ENCODE measurements at places on chromosomes 12 and 14.

DNA sequence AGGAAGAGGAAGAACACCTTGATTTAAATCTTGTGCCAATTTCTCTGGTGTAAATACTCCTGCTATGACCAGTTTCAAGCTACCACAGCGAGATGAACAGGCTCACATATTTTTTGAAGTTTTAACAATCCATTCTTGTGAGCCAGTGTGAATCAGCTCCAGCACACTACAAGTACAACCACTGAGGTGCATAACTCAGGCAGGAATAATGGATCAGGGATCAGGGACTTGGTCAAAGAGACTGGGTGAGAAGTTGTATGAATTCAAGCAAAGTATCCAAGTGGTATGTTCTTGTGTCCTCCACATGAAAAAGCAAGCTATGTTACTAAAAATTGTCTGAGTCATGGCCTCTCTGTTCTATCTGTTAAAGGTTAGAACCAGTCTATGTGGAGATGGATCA lies 35.2 kb upstream of the KITLG start:
- DNase-seq, result no peak

- no peak for DNase-seq
Measured at GRCh38 chr14:35212471-35213142, 79.6 kb upstream of the PSMA6 start.

GRCh38 chr14:101839236-101839635 lies 77.7 kb downstream of the PPP2R5C start:
- no peak for DNase-seq

GRCh38 chr12:15788233-15789219 lies 662 bp downstream of the EPS8 start:
- DNase-seq, result peak; percentile 1

DNA sequence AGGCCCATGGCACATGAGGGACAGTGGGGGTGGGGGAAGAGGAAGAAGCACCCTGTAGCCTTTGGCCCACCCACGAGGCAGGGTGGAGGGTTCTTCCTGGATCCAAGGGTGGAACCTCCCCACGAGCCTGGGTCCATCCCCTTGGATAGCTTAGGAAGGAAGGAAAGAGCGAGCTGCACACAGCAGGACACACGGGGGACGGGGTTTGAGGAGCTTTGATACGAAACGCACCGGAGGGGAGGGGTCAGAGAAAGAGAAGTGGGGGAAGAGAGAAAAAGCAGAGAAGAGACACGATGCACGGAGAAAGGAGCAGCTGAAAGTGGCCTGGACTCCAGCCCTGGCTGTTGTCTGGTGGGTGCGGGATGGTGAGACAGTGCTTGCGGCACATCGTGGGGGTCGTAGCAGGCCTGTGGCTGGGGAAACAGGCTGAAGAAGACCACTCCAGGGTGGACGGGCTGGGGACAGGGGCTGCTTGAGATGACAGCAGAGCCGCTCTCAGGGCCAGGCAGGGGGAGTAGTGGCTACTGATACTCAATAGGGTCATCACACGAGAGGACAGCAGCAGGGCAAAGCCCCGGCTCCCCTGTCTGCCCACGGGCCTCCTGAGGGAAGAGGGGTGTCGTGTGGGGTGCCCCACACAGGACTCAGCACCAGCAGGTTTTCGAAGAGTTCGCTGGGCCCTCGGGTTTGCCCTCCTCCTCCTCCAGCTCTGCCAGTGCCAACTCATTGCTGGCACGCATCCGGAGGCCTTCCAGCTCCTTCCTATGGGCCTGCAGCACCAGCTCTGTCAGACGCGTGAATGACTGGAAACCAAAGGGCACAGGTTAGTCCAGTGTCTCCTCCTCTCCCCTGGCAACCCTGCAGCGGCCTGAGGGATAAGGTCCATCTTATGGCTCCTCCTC lies 5.4 kb upstream of the GPX2 start:
- DNase-seq, result no peak

DNA sequence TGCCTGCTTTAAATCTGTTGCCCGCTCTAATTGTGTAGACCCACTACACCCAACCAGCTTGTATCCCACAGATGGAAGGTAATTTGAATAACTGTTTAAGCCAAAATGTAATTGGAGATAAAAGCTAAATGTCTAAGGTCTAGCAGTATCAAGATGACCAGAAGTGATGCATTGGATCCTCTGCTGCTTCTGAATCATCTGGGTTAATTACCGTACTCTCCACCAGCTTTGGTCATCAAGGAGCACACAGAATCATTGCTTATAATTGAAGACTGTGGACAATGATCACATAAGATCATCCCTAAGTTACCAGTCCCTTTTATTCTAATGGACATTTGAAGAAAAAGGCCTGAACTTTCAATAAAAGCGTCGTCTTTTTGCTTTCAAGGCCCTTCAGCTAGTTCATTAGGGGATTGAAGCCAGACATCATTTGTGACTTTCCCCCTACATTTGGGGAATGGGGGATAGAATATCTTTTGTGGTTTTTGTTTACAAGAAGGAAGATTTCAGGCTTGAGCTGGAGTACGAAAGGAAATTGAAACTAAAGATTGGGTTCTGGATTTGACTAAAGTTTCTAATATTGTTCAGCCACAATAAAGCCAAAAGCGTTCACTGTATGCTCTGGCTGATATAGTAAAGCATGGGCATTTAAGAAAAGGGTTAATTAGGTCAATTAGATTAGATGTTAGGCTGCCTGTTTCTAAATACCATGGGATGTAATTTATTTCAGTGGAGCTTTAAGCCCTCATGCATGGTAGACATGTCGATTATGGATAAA lies 123.2 kb downstream of the CHST11 start:
- DNase-seq, result no peak

DNA sequence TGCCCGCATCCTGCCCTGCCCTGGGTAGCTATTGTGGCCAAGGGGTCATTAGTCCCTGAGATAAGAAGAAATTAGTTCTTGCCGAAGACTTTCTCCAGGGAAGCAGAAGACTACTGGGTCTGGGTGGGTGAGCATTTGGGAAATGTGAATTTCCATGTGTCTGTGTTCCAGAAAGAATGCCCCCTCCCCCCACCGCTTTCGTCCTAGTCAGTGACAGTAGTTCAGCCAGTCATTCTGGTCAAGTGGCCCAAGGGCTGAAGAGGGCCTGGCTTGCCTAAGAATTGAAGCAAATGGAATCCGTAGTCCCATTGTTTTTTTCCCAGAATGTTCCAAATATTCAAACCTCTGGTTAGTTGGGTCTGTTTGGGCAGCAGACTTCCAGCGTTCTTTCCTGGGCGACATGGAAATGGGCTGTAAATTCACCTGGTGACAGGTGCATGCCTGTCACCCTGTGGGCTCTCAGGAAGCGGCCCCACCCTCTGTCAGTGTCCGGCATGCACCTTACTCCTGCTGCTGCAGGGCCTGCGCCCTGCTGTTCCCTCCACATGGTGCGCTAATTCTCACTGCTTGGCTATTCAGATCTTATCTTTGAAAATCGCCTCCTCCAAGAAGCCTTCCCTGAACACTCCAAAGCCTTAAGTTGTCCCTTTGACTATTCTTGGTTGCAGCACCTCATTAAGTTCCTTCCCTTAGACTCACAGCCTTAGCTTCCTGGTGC lies 1.4 kb upstream of the RFLNA start:
- no peak for DNase-seq

DNA sequence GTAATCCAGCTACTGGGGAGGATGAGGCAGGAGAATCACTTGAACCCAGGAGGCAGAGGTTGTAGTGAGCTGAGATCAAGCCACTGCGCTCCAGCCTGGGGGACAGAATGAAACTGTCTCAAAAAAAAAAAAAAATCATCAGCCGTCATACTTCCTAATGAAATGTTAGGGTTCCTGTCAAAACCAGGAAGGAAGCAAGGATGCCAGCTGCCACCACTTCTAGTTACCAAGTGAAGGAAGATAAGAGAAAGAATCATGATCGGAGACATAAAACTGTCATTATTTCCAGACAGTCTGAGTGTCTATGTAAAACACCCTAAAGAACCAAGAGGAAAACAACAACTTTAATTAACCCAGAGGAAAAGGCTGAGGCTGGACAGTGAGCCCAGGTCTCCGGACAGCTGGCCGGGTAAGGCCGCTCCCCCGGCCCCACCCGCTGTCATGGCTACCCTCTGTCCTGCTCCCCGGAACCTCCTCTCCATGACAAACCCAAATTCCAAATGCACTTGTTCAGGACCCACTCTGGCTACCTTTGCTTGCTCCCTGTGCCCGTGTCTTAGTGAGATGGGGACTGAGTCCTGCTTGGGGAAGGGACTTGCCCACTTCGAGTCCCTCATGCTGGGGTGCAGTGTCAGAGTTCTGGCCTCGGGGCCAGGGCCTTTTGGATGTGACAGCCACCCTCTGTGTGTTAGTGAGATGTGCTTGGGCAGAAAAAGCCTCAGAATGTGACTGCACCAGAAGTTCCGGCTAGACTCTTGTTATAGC lies 29.0 kb downstream of the SLC6A12 start:
- no peak for DNase-seq

GRCh38 chr14:24213866-24214662 lies 776 bp upstream of the CHMP4A start:
- DNase-seq, result no peak

DNA sequence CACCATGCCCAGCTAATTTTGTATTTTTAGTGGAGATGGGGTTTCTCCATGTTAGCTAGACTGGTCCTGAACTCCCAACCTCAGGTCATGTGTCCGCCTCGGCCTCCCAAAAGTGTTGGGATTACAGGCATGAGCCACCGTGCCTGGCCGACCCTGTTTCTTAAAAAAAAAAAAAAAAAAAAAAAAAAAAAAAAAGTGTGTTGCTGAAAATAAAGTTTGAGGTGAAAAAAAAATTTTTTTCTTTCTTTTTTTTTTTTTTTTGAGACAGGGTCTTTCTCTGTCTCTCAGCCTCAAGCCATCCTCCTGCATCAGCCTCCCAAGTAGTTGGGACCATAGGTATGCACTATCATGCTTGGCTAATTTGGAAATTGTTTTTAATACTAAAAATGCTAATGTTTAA lies 11.3 kb downstream of the RBM25 start:
- DNase-seq, result no peak

DNA sequence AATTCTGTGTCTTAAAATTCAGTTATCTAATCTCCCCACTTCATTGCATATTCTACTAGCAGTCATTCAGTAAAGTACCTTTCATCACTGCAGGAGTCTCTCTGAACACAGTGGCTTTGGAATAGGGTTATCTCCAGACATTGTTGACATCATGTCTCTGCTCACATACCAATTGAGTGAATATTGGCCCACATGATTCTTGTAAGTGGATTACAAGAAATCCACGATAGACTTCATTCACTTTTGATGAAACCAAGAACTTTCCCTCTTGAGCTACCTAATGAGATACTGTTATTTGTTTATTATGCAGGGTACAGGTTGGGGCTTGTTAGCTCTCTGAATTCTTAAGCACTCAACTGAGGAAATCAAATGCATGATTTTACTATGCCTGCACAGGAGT lies 284.9 kb downstream of the RAD51B start:
- DNase-seq, result no peak

GRCh38 chr14:89407856-89408255 lies 9.2 kb downstream of the FOXN3 start:
- no peak for DNase-seq

DNA sequence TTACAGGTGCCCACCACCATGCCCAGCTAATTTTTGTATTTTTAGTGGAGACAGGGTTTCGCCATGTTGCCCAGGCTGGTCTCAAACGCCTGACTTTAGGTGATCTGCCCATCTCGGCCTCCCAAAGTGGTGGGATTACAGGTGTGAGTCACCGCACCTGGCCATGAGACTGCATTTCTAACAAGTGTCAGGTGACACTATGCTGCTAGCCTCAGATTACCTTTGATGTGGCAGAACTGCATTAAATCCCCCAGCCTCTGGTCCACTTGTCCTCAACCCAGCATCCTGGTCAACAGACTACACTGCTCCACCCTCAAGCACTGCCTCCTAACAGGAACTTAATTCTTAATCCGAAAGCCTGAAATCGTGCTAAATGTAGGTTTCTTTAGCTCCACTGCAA lies 13.1 kb downstream of the LGMN start:
- no peak for DNase-seq

GRCh38 chr12:113245695-113246477 lies 24.6 kb downstream of the TPCN1 start:
- DNase-seq, result no peak

GRCh38 chr14:51095854-51096823 lies 1.2 kb upstream of the TRIM9 start:
- DNase-seq, result no peak

- DNase-seq, result no peak
Measured at GRCh38 chr12:124928095-124928911, 13.9 kb upstream of the UBC start.

DNA sequence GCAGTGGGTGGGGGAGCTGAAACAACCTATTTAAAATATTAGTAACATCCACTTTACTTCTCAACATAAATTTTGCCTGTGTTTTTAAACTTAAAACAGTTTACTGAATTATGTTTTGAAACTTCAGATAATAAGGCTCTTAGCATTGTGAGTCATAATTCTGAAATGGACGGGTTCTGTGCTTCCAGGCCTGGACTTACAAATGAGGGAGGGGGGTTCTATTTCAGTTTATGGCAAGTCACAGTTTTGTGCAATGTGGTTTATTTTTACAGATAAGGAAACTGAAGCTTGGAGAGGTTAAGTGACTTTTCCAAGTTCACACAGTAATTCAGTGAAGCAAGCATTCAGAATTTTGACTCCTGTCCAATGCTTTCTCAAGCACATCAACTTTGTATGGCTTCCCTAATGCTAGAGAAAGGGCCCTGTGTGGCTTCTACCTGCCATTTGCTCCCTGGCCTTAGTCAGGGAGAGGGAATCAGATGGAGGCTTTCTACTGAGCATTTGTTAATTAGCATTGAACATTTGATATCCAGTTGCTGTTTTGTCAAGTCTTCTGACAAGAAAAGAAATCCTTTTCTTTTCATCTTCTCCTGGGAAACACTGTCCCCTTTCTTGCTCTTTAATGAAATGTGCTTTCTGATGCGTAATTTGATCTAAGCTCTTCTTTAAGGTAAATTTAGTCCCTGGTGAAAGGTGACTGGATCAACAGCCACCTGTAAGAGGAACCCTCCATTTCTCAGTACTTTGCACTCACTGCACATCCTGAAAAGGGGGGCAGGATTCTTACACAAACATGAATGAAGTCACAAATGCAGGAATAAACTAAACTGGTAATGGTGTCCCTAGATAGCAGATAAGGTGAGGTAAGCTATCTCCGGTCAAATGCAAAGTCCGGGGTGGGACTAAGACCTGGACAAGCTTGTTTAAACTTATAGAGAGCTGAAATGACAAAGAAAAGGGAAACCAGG lies 2.5 kb upstream of the SALL2 start:
- no peak for DNase-seq

- DNase-seq, result no peak
Measured at GRCh38 chr12:88113871-88114270, 28.0 kb downstream of the CEP290 start.

- DNase-seq, result no peak
Measured at GRCh38 chr12:1435456-1435855, 158.9 kb downstream of the FBXL14 start.

DNA sequence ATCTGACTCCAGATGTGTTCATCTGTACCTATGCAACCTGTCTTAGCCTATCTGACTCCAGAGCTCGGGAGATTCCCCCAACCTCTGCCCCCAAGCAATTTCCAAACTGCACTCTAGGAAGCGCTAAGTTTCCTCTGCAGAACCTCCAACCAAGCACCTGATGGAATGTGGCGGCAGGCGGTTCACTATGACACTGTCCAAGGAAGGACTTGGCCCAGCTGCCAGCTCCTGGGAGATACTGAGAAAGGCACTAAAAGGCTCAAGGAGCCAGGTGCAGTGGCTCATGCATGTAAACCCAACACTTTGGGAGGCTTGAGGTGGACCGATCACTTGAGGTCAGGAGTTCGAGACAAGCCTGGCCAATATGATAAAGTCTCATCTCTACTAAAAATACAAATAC lies 244.0 kb downstream of the BCL11B start:
- DNase-seq, result no peak
